Stimulated activated CD8-positive, alpha-beta memory T cell treated with anti-CD3 and anti-CD28 coated beads, Interleukin-4, amount 100 ng/mL, for 1 hour (primary cell): ENCODE measurements at places on chromosomes 3 and 15.

GRCh38 chr15:53976844-53977392, 1.3 kb upstream of the UNC13C start:
- DNase-seq, result no peak

DNA sequence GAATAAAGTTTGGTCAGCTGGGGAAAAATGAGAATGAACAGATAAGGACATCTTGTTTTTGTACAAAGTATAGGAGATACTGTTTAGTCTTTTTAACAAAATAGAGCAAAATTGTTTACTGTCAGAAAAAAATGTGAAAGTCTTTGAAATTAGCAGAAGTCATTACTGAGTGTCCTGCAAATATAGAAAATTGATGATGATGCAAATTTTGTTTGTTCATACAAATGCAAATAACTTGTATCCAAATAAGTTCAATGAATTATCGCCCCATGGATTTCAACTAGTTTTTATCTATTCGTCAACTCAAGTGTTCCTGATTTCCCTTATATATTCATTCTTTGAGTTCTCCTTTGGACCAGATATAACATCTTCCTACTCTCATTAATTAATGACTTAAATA, 378.0 kb upstream of the SGO1 start:
- DNase-seq, result no peak

- DNase-seq, result no peak
Measured at GRCh38 chr3:171888466-171888865, 45.3 kb downstream of the TMEM212 start.

- DNase-seq, result no peak
Measured at GRCh38 chr3:141952611-141953010, 76.2 kb downstream of the ATP1B3 start.

DNA sequence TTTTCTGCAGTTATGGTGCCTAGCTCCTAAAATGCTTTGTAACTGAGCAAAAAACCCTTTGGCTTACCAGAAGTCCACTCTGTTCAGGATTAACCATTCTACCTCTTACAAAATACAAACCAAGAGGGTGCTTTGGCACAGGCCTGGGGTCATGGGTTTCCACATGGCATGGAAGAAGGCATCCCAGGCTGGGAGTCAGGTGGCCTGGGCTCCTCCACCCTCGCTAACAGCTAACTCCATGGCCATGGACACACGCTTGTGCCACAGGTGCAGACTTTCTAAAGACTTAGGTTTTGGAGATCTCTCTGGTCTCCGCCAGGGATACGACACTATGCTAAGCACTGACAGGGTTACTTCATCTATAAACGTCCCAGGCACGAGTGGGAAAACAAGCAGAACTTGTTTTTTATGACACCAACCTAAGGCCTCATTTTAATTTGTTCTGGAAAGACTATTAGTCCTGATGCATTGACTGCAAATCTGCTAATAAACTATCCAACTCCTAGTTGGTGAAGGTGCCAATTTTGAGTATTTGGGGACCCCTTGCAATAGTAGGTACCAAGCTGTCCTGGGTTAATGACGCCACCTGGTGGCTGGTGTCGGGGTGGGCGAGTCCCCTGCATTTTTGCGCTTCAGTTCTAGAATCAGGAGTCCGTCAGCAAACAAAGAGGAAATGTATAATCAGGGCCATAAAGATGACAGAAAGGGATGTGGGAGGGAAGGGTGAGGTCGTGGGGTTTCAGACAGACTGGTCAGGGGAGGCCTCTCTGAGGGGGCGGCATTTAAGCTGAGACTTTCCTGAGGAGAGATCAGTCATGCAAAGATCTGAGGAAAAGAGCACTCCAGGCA, 10.3 kb upstream of the ALDH1A3 start:
- DNase-seq, result no peak
